ENCODE measurements at places on chromosomes 1 and 21.

GRCh38 chr1:6065093-6065858, 19.6 kb downstream of the KCNAB2 start:
- no peak for DNase-seq

DNA sequence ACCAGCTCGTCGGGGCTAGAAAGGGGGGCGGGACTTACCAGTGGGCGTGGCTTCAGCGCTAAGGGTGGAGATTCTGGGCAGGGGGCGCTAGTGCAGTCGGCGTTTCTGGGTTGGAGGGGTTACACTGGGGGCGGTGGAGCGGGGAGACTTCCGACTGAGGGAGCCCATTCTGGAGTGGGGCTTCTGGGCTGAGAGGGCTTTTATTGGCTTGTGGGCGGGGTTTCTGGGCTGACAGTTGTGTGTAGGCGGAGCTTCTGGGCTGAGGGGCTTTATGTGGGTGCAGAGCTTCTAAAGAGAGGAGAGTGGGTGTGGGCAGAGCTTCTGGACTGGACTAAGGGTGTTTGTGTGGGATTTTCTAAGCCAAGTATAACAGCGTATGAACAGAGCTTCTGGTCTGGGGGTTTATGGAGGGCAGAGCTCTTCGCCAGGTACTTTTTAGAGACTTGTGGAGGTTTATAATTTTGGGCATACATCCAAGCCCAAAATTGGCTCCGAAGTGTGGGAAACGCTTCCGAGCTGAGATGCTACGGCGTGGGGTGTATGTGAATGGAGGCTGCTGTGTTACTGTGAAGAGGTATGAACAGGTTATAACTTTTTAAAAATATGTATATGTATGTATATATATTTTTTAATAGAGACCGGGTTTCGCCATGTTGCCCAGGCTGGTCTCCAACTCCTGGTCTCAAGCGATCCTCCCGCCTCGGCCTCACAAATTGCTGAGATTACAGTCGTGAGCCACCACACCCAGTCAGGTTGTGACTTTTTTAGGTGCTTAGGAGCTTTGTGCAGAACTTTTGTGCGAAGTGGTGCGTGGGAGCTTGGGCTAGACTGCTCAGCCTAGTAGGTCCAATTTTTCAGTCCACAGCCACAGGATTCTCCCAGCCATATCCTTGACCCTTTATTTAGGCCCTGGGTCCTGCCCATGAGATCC, 825 bp downstream of the TMEM39B start:
- DNase-seq = no peak

DNA sequence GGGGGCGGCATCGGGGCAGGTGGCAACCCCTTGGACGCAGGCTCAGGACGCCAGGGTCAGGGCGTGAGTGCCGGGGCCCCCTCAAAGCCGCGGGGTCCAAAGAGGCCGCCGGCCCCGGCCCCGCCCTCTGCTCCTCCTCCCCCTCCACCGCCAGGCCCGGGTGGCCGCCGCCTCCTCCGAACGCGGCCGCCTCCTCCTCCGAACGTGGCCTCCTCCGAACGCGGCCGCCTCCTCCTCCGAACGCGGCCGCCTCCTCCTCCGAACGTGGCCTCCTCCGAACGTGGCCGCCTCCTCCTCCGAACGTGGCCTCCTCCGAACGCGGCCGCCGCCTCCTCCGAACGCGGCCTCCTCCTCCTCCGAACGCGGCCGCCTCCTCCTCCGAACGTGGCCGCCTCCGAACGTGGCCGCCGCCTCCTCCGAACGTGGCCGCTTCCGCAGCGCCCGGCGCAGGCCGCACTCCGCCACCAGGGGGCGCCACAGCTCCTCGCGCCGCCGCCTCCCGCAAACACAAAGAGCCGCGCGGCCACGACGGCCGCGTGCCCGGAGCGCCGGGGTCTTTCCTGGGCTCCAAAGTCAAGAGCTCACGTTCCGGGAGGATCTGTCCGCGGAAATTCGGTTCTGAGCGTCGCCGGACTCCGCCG, 19.3 kb upstream of the SAMD11 start:
- DNase-seq = peak; percentile 76

- no peak for DNase-seq
Observed at GRCh38 chr1:205376739-205377138, 20.0 kb upstream of the KLHDC8A start.

DNA sequence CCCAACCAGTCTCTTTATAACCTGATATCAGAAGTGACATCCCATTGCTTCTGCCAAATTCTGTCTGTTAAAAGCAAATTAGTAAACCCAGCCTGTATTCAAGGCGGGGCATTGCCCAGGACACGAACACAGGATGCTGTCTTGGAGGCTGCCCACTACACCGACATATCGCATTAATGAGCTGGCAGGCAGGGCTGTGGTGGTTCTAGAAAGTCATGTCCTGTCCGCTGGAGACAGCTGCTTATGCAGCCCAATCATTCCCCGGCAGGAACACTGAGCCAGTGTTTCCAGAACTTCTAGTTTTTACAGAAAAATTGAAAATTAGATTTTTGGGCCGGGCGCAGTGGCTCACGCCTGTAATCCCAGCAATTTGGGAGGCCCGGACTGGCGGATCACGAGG, 19.3 kb downstream of the C1orf167 start:
- DNase-seq = no peak

DNA sequence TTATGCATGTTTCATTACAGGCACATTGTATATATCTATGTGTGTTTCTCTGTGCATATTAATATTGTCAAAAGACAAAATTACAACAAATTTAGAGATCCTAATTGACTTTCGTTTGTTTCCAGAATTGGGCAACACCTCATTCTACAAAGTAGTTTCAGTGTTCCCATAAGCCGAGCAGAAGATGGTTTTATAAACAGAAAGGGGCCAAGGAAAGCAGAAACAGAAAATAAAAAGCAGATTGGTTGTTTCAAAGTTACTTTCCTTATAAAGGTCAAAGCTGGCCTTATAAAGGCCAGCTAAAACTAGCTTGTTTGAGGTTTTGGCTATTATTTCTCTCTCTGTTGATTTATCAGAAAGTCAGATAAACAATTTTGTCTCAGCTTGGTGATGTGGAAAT, 116.2 kb upstream of the FGGY start:
- no peak for DNase-seq

DNA sequence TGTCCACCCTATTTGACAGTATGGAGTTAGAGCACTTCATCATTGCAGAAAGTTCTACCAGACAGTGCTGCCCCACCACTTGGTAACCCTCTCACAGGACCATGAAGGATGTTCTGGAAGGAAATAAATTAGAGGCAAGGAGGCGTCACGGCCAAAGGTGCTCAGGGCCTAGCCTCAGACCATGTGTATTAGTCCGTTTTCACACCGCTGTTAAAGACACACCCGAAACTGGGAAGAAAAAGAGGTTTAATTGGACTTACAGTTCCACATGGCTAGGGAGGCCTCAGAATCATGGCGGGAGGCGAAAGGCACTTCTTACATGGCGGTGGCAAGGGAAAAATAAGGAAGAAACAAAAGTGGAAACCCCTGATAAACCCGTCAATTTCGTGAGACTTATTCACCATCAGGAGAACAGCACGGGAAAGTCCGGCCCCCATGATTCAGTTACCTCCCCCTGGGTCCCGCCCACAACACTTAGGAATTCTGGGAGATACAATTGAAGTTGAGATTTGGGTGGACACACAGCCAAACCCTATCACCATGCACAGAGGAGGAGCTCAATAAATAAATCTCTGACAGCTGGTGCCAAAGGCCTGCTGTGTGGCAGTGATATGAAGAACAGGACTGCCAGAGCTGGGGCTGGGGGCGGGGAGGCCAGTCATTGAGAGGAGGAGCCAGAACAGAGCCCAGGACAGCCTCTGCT, 75.8 kb downstream of the FHAD1 start:
- DNase-seq = no peak

- DNase-seq = no peak
Observed at GRCh38 chr1:5742032-5742431, 250.2 kb downstream of the NPHP4 start.

DNA sequence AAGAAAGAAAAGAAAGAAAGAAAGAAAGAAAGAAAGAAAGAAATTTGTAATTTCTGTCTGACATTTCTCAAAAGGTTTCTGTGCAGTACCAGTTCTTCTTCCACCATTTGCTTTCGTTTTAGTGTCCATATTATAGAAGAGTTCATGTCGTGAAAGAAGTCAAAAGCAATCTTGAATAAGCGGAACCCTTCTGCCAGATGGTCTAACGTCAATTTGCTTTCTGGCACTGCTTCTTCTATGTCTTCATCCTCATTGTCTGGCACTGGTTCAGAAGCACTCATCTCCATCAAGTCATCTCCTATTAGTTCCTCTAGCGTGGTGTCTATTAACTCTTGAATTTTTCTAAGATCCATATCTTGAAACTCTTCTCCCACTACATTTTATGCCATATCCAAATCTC, 170.0 kb upstream of the KCTD3 start:
- no peak for DNase-seq

GRCh38 chr21:33799378-33800090, 116.1 kb downstream of the ATP5PO start:
- DNase-seq = no peak

GRCh38 chr1:22442212-22442894, 9.3 kb upstream of the ZBTB40 start:
- no peak for DNase-seq
